ENCODE measurements at places on chromosomes 7 and 10.
A peak's percentile ranks its signal among the peaks of the same experiment; 100 is the strongest.

GRCh38 chr7:1844336-1844950, 174.4 kb downstream of the ELFN1 start:
- DNase-seq = no peak

DNA sequence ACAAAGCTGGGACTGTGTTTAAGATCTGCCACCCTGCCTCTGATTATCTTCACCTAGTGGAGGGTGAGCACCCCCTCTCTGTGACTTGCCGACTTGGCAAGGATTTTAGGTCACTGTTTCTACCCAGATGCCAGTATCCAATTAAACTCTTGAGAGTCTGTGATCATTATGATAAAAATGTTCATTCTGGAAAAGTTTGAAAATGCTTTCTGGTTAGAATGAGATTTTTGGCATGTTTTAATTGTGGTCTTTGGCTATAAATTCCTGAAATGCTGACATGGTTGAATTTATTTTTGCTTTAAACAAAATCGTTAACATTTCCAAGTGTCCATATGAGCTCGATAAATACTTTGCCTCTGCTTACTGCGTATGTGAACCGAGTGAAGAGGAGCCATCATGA, 221.4 kb downstream of the BICC1 start:
- DNase-seq = no peak

- DNase-seq = no peak
Observed at GRCh38 chr7:631291-631711, 95.2 kb upstream of the DNAAF5 start.

DNA sequence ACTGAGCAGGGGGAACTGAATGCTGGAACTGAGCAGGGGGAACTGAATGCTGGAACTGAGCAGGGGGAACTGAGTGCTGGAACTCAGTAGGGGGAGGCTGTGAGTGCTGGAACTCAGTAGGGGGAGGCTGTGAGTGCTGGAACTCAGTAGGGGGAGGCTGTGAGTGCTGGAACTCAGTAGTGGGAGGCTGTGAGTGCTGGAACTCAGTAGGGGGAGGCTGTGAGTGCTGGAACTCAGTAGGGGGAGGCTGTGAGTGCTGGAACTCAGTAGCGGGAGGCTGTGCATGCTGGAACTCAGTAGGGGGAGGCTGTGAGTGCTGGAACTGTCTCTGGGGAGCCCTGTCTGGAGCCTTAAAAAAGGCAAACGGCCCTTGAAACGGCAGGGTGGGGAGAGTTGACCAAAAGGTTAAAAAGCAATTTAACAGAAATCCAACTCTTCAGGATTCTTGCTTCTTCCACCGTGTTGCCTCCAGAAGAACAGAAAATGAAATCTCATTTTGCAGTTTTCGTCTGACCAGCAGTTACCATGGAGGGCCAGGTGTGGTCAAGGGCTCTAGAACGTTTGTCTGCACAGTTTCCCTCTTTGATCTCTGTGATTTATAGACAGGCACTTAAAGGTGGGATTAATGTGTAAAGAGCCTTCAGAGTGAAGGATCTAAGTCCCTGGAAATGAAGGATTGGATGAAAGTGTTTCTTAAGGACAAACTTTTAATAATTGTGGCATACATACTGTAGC, 19.1 kb downstream of the DOCK1 start:
- no peak for DNase-seq

GRCh38 chr10:21463436-21463835, 62.0 kb downstream of the SKIDA1 start:
- DNase-seq = no peak

DNA sequence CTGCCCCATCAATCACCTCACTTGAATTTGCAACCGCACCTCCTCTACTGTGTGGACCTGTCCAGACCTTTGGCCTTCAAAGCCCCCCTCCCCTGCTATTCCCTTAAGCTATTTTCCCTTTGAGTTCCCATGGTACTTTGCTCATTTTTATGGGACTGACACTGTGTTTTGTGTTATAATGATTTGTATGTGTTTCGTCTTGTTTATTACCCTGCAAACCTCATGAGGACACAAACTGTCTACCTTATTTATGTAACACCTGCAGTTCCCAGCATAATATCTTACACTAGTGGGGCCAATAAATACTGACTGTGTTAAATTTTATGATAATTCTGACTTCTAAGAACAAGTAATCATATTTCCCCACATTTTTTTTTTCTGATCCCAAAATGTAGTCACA, 70.6 kb downstream of the CLEC2L start:
- no peak for DNase-seq

GRCh38 chr7:143385891-143386781, 5.0 kb downstream of the ZYX start:
- DNase-seq = no peak

DNA sequence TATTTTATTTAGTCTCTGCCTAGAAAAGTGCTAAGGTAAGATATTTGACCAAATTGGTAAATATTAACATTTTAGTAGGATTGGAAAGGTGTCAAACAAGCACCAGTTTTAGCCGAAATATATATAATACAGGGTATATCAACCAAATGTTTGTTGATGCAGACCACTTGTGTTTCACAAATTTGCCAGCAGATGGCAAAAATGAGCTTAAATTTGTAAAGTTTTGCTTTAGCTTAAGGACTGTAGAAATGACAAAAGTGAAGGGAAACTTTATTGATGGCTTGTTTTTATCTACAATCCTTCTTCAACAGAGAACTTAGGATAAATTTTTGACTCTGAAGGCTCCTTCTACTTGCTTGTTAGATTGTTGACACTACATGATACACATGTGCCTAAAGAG, 4.8 kb upstream of the POLR1F start:
- DNase-seq = peak; percentile 9

DNA sequence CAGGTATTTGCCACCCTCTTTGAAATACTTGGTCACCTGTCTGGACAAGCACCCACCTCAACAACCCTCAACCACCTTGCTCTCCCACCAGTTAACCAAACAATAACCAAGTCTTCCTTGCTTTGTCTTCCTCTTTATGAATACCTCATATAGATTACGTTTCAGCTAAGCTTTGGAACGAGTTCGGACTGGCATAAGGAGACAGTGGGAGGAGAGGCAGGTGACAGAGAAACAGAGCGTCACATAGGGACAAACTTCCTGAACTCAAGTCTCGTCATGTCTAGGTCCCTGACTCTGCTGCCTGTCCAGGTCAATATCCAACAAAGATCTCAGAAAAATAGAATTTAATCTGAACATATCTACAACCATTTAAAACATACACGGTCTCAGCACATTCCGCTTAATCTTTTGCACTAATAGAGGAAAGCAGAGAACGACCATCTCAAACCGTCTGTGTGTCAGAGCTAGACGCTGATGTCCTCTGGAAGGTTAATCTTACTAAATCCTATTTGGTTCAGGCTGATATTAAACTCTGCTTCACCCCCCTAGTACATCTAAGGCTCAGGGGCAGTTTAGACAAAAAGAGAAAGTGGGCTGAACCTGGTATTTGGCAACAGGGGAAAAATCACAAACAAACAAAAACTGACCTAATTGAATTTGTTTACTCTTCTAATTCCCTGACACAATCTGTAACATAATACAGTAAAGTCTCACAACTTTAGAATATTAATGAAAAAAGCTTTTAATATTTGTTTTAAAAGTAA, 26.4 kb upstream of the SVOPL start:
- no peak for DNase-seq

- DNase-seq = no peak
Observed at GRCh38 chr7:90897961-90898469, 301.9 kb downstream of the CDK14 start.

Measured in stimulated activated CD8-positive, alpha-beta memory T cell treated with anti-CD3 and anti-CD28 coated beads, Interleukin-4, amount 100 ng/mL, for 1 hour (primary cell).